ENCODE measurements at places on chromosomes 6 and 20. TPM values are rescaled to one million over a fixed set of nuclear protein-coding genes. Genes with fewer than 3 reads are reported as not detected.

Gene FOXF2
- 1.2 TPM for total RNA-seq

Gene TMEM200A
- total RNA-seq = 5.3 TPM

Gene KHDC1
- 0.90 TPM for total RNA-seq

Gene IL17A
- not detected for total RNA-seq

Gene GGT7
- 41.7 TPM for total RNA-seq

Gene C4B
- total RNA-seq = 266 TPM

Gene ECT2L
- total RNA-seq = 1.1 TPM

Gene BANF2
- total RNA-seq = not detected

Gene SIRPB2
- total RNA-seq = 5.4 TPM

- no peak overlapping the region for H3K4me3 ChIP-seq
- H3K4me1 ChIP-seq = peaks cover 11% of the 10 kb centered on the region
- no peaks in the 10 kb centered on the region for H3K27me3 ChIP-seq
- no peak overlapping the region for H3K27ac ChIP-seq
- DNase-seq = no peak
Observed at GRCh38 chr6:14620522-14620921, 502.9 kb downstream of the CD83 start.

DNA sequence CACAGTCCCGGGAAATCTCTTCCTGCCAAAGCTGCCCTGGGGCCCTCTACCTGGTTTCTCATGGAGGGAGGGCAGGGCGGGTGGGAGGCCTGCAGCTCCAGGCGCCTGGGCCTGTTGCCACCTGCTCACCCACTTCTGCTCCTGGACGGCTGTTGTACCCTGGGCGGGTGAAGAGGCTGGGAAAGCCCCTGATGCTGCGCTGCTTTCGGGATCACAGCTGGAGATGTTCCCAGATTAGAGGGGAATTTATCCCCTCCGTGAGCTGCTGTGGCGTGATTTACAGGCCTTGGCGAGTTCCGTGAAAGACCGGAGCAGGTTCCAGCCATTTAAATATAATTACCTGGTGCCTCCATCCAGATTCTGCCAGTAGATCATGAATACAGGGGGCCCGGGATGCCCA lies 12.3 kb upstream of the VSTM2L start:
- H3K4me1 ChIP-seq = no peaks in the 10 kb centered on the region
- H3K27ac ChIP-seq = no peak overlapping the region
- no peaks in the 10 kb centered on the region for H3K36me3 ChIP-seq
- no peaks in the 10 kb centered on the region for H3K27me3 ChIP-seq
- H3K4me3 ChIP-seq = no peak overlapping the region
- no peak for DNase-seq

GRCh38 chr6:136307351-136307750 lies 17.7 kb upstream of the BCLAF1 start:
- DNase-seq = no peak
- peaks cover 10% of the 10 kb centered on the region for H3K4me1 ChIP-seq
- H3K36me3 ChIP-seq = no peaks in the 10 kb centered on the region

GRCh38 chr6:12196326-12196936 lies 93.7 kb upstream of the EDN1 start:
- no peak for DNase-seq
- H3K27me3 ChIP-seq = no peaks in the 10 kb centered on the region
- H3K4me3 ChIP-seq = no peak overlapping the region
- no peak overlapping the region for H3K27ac ChIP-seq
- no peaks in the 10 kb centered on the region for H3K4me1 ChIP-seq

- H3K36me3 ChIP-seq = no peaks in the 10 kb centered on the region
- H3K27me3 ChIP-seq = no peaks in the 10 kb centered on the region
- no peak overlapping the region for H3K4me3 ChIP-seq
- no peak overlapping the region for H3K27ac ChIP-seq
- H3K4me1 ChIP-seq = no peaks in the 10 kb centered on the region
- DNase-seq = no peak
Observed at GRCh38 chr6:156057869-156058268, 602.2 kb upstream of the NOX3 start.

DNA sequence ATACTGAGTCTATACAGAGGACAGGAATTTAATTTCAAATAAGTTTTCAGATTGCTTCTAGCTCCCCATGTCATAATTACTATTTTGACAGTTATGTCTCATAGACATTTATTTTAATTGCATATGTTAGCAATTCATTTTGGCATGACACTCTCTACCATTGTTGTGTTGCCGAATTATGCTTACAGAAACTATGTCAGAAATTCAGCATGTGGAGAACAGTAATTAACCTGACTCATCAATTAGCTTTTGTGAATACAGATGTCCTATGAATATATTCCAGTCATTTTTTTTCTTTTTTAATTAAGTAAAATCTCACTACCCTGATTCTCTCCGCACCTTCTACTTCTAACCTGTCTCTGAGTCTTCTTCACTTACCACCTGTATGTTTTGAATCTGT lies 105.1 kb downstream of the NKAIN2 start:
- no peak overlapping the region for H3K4me3 ChIP-seq
- H3K36me3 ChIP-seq = no peaks in the 10 kb centered on the region
- no peak for DNase-seq
- no peaks in the 10 kb centered on the region for H3K4me1 ChIP-seq

GRCh38 chr6:143840595-143841265 lies 2.4 kb upstream of the LTV1 start:
- H3K27ac ChIP-seq = no peak overlapping the region
- no peaks in the 10 kb centered on the region for H3K27me3 ChIP-seq
- DNase-seq = no peak

GRCh38 chr6:72182337-72183246 lies 296.2 kb downstream of the RIMS1 start:
- H3K27me3 ChIP-seq = peaks cover 29% of the 10 kb centered on the region
- no peaks in the 10 kb centered on the region for H3K4me1 ChIP-seq
- peak overlapping the region; percentile 45 for H3K4me3 ChIP-seq
- H3K36me3 ChIP-seq = no peaks in the 10 kb centered on the region

GRCh38 chr6:7016226-7016625 lies 91.5 kb upstream of the RREB1 start:
- H3K4me1 ChIP-seq = no peaks in the 10 kb centered on the region
- H3K4me3 ChIP-seq = no peak overlapping the region
- no peaks in the 10 kb centered on the region for H3K36me3 ChIP-seq
- H3K27me3 ChIP-seq = no peaks in the 10 kb centered on the region

DNA sequence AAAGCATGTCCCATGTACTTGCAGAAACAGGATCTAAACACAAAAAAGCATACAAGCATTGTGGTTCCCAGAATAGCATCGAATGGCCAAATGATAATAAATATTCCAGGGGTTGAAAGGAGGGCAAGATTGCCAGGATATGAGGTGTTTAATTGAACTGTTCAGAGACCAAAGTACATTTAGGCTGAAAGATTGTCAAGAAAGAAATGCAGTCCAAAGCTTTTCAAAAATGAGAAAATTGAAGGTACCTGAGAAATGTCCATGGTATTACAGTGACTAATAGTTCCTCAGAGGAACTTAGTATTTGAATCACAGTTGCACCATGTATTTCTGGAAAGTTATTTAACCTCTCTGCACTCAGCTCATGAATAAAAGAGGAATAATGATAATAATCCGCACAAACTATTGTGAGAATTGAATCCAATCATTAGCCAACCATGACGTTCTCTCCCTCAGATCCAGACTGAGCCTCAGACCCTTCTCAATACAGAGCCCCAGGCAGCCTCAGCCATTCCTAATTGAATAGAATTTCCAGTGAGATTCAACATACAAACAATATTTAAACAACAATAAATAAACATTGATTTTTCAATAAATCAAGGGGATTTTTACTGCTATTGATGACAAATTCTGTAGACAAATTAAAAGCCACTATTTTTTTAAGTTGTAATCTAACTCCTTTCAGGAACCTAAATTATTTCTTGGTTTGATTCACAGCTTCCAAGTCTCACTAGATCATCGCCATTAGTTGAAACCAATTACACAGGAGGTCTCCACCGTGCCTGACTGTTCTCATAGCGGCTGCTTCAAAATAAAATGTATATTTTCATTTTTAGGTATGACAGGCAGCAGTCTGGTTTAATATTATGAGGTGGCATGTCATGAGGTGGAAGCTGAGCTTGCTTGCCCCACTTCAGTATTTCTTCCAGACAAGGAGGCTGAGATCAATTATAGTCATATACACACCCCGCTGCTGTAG lies 144.3 kb upstream of the TENT5A start:
- H3K36me3 ChIP-seq = no peaks in the 10 kb centered on the region
- no peak overlapping the region for H3K4me3 ChIP-seq
- peak overlapping the region; percentile 79 for H3K27ac ChIP-seq

DNA sequence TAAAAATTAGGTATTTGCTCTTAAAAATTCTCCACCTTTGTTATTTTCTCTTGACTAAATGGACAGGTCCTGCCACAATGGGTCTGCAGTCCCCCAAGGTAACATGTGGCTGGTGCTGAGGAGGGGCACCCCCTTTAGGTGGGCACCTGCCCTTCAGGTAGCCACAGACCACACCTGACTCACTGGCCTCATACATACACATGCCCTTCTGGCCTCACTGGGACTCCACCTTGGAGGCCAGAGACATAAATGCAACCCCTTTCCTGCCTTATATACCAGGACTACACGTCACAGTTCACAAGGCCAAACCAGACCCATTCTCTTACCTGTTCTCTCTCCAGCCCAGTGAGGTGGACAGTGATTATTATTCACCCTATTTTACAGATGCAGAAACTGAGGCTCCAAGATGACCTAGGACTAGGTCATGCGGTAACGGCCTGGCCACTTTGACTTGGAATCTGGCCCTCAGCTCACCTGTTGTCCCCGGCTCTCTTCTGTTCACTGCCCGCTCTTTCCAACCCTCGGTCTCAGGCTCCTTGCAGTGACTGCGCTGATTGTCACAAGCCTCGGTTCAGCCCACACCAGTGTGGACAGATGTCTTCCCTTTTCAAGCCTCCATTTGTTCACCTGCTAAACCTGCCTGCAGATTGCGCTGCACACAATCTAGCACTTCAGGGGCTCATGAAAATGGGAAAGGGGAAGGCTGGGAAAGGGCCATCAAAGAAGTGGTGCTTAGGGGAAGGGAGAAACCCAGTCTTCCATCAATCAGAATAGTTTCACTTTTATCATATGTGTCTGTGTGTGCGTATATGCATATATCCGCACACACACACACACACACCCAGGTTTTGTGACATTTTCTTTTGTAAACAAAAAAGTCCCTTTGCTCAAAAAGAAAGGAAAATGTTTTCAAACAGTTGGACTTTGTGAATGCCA lies 121.7 kb downstream of the BCAS1 start:
- H3K27me3 ChIP-seq = no peaks in the 10 kb centered on the region
- H3K36me3 ChIP-seq = peaks cover 15% of the 10 kb centered on the region
- no peak for DNase-seq
- no peak overlapping the region for H3K4me3 ChIP-seq

- no peak overlapping the region for H3K27ac ChIP-seq
- H3K4me1 ChIP-seq = peaks cover 42% of the 10 kb centered on the region
Observed at GRCh38 chr6:7727086-7727945, 1.4 kb downstream of the BMP6 start.

GRCh38 chr6:108588586-108588985 lies 27.9 kb downstream of the FOXO3 start:
- H3K27ac ChIP-seq = peak overlapping the region; percentile 87
- no peaks in the 10 kb centered on the region for H3K27me3 ChIP-seq
- no peak overlapping the region for H3K4me3 ChIP-seq
- no peak for DNase-seq

DNA sequence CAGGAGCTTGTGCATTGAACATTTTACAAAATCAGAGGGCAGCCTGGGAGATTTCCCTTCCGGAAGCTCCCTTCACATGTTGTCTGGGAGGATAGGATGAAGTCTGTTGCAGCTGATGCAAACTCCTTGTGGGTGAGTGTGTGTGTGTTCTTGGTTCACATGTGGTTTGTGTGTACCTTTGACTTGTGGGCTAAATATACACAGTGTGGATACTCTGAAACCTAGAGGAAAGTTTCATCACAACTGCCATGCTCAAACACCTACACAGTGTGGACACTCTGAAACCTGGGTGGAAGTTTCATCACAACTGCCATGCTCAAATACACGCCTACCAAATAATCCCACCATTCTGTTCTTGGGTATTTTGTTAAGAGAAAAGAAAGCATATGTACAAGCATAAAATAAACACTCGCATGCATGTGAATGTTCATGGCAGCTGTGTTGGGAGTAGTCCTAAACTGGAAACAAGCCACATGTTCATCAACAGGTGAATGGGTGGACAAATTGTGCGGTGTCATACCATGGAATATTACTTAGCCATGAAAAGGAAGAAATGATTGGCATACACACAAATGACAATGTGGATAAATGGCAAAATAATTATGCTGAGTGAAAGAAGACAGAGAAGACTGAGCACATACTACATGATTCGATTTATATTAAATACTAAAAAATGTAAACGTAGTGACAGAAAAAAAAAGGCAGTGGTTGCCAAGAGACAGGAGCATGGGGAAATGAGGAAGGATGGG lies 1.8 kb downstream of the SCP2D1 start:
- no peak overlapping the region for H3K4me3 ChIP-seq
- no peaks in the 10 kb centered on the region for H3K27me3 ChIP-seq
- no peak overlapping the region for H3K27ac ChIP-seq

DNA sequence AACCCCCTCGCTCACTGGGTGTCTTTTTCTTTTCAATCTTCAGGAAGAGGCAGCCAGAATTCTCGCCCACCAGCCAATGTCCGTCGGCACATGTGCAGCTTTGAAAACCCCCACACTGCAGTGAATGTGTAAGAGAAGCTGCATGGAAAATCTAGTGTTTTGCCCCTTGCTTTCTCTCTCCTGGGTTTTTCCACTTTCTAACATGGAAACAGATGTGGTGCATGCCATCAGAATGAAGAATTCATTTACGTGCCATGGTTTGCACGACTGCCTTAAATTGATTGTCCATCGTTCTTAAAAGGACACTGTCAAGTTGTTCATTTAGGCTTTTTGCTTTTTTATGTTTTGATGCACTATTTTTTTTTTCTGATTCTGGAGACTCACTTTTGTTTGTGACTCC lies 117.1 kb upstream of the RAB32 start:
- no peak overlapping the region for H3K27ac ChIP-seq
- no peak overlapping the region for H3K4me3 ChIP-seq
- no peaks in the 10 kb centered on the region for H3K27me3 ChIP-seq
- no peaks in the 10 kb centered on the region for H3K36me3 ChIP-seq
- DNase-seq = no peak

DNA sequence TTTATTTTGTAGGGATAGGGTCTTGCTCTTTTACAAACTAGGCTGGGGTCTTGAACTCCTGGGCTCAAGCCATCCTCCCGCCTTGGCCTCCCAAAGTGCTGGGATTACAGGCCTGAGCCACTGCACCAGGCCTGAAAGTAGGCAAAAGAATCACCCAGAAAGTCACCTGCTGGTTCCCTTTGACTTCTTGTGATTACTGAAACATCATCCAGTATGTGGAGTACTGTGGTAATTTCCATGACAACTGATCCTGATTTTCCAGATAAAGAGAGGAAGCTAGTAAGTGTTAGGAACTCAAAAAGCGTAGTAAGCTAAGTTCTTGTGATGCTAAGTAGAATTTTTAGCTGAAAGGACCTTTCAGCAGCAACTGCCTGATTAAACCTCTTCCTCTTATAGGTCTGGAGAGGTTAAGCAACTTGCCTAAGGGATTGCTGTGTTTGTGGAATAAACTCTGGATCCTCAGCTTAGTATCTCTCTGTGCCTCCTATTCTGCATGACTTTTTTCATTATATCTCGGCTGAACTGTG lies 16.8 kb downstream of the RALY start:
- H3K27ac ChIP-seq = no peak overlapping the region
- peaks cover 30% of the 10 kb centered on the region for H3K4me1 ChIP-seq
- H3K36me3 ChIP-seq = peaks cover 3% of the 10 kb centered on the region
- no peaks in the 10 kb centered on the region for H3K27me3 ChIP-seq
- DNase-seq = no peak

GRCh38 chr20:37194621-37195417 lies 15.5 kb upstream of the MROH8 start:
- no peak overlapping the region for H3K4me3 ChIP-seq
- H3K27ac ChIP-seq = no peak overlapping the region
- H3K27me3 ChIP-seq = no peaks in the 10 kb centered on the region
